Activated CD4-positive, alpha-beta T cell treated with anti-CD3 and anti-CD28 coated beads, Interleukin-2, amount 50 U/mL, for 24 hours (primary cell): ENCODE measurements at places on chromosomes 13 and 19.

DNA sequence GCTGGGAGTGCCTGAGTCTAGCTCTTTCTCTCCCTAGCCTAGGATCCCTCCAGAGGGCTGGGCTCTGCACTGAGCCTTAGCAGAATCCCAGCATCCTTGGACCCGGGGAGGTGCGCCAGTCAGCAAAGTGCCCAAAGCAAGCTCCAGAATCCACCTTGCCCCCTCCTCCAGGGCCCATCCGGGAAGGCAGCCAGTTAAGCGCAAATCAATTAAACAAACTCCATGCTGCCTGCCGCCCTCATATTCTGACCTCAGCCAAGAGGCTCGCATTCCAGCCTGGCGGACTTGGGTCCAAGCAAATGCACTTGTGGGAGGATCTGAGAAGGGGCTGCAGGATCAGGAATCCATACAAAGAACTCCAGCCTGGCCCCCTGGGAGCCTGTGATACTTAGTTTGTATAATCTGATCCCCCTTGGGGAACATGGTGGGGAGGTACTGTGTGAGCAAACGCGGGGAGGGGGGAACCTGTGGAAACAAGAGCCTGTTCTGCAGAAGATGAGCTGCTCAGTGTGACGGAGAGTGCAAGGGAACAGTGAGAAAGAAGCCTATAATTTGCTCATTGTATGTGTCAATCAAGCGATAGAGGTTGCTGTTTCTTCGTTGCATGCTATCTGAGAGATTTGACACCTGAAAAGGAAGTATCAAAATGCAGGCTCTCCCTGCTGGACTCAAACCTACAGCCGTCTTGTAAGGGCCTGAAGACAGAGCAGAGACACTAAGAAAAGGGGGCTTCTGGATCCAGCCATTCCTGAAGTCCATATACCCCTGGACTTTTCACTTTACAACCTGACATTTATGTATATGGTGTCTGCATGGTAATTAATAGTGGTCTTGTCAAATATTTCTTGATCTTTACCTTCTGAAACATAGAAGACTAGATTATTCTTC lies 29.4 kb downstream of the ZNRF4 start:
- no peak for DNase-seq

DNA sequence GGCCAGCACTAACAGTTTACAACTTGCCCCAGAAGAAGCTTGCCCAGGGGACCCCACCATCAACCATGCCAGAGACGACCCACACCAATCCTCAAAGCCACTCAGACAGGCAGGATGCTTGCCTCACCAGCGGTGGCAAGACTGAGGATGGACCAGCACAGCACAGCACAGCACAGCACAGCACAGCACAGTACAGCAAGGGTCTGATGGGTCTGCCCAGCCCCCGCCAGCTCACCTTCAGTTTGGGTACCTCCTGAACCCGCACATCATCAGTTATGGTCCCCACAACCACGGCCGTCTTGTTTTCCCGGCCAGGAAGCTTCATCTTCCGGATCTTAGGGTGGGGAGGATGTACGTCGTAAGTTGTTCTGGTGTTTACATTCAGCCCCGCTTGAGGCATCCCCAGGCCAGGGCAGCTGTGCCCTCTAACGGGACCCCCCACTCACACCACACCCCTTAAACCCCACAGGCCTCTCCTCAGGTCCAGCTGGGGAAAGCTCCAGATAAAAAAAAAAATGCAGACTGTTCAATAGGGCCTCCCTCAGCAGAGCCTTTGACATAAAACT lies 1.7 kb upstream of the FAM83E start:
- no peak for DNase-seq

DNA sequence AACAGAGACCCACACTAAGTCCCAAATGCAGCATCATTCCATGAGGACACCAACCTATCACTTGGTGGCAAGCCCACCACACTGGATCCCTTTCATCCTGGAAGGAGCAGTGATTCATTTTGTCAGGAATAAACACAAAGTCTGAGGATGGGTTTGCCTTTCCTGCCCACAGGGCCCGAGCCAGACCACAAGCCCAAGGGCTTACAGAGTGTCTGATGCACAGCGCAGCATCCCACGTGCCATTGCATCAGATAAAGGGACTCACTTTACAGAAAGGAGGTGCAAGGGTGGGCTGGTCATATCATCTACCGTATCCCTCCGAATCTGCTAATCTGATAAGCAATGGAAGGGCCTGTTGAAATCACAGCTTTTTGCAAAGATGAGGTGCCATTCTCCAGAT lies 12.2 kb upstream of the KCTD15 start:
- no peak for DNase-seq

- DNase-seq = peak; percentile 60
Measured at GRCh38 chr13:31742097-31742734, 2.9 kb downstream of the RXFP2 start.

DNA sequence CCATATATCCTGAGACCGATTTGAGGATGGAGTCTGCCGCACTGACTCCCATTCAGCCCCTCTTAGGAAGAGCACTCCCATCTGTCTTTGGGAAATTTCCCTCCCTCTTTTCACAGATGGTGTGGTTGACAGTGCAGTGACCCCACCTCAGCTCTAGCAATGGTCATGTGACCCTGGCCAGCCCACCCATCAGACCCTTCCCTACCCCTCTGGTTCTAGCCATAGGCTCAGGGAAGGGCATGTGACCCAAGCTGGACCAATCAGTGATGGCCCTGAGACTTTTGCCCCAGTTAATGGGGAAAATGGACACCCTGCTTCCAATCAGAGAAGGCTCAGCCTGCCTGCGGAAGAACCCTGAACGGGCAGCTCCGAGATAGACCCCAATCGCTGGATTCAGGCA lies 26.3 kb downstream of the IL12RB1 start:
- DNase-seq = no peak

- DNase-seq = no peak
Measured at GRCh38 chr13:110306340-110306959, 507 bp downstream of the COL4A1 start.
